NCI-H526 (cell line): ENCODE measurements at places on chromosomes 7 and 10.
A peak's percentile ranks its signal among the peaks of the same experiment; 100 is the strongest.

- no peak for DNase-seq
Observed at GRCh38 chr10:88707429-88708155, 1.5 kb downstream of the LIPK start.

- DNase-seq = no peak
Observed at GRCh38 chr10:32959006-32959920, 1.2 kb upstream of the ITGB1 start.

DNA sequence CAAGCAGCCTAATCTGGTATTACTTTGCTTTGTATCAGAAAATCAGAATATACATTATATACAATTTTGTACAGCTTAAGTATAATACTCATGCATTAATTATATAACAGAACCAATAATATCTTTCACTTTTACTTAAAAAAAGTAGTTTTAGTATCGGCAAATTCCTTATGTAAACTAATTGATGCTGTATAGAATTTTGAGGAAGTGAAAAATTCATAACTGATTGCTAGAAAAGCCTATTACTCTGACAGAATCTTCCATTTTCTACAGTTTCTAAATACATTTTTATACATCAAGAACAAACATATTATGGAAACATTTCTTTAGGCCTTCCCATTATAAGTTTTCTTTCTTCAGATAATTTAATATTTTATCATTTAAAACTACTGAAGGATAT is 124.0 kb upstream of the GPR22 start:
- DNase-seq = no peak

- no peak for DNase-seq
Observed at GRCh38 chr10:13928451-13928850, 341.7 kb downstream of the PRPF18 start.

DNA sequence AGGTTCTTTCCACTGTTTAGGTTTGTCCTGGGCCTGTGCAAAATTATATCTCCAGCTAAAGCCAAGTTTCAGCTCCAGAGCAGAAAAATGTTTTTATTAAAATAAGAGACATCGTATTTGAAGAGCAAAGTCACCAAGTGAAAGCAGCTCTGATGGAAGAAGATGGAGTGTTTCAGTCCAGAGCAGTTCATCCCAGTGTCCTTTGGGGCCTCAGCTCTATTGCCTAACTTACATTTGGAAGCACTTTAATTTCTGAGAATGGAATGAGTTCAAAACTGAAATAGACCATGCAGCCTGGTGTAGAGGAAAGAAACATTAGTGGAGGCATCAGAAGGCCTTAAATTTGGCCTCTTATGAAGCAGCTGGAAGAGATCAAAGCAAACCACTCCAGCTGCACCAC is 545.2 kb downstream of the SORCS1 start:
- DNase-seq = no peak

- DNase-seq = no peak
Observed at GRCh38 chr10:61970182-61971002, 68.9 kb downstream of the ARID5B start.

GRCh38 chr7:116731023-116731395 is 59.0 kb downstream of the MET start:
- no peak for DNase-seq

GRCh38 chr7:95737828-95738505 is 34.4 kb upstream of the DYNC1I1 start:
- no peak for DNase-seq

GRCh38 chr10:25959540-25960232 is 25.7 kb downstream of the MYO3A start:
- no peak for DNase-seq

DNA sequence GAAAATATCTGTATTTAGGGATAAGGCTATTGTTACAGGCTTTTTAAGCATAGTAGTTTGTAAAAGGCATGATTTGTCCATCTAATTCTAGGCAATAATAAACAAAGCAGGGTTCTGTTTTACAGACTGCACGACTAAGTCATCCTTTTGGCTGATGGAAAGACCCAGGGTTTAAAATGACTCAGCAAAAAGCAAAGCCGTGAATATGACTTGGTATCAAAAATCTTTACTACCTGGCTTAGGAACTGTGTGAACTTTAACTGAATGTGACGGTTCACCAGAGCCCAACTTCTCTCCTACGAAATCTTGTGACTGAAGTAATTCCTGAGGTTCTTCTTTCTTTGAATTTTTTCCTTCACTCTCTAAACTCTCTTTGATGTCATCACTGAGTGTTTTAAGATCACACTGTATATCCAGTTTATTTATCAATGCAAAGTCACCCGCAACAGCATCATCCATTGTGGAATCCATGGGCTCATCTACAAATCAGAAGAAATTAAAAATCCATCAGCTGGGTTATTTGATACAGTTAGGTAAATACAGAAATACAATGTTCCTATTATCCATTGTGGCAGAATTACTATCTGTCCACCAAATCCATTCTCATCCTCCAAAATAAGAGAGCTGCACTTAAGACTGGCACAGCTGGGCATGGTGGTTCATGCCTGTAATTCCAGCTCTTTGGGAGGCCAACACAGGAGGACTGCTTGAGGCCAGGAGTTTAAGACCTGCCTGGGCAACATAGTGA is 17.0 kb downstream of the ATE1 start:
- DNase-seq = peak; percentile 28

- DNase-seq = no peak
Observed at GRCh38 chr7:107078517-107078966, 34.0 kb downstream of the PRKAR2B start.

DNA sequence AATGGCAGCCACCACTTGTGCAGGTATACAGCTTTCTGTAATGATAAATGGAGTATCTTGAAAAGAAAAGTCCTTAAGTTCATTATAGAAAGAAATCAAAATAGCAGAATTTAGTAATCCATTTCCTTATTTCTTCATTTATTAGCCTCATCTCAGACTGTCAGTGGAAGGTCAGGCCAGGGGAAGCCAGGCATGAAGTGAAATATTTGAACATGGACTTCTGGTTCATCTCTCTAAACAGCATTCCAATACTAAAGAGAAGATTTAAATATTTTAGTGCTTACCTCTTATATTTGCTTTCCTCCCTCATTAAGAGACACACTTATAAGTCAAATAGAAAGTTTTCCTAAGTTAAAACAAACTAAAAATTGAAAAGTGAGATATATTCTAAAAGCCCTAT is 26.8 kb downstream of the TRDMT1 start:
- DNase-seq = no peak

- DNase-seq = no peak
Observed at GRCh38 chr10:97355571-97355975, 21.0 kb upstream of the FRAT2 start.

DNA sequence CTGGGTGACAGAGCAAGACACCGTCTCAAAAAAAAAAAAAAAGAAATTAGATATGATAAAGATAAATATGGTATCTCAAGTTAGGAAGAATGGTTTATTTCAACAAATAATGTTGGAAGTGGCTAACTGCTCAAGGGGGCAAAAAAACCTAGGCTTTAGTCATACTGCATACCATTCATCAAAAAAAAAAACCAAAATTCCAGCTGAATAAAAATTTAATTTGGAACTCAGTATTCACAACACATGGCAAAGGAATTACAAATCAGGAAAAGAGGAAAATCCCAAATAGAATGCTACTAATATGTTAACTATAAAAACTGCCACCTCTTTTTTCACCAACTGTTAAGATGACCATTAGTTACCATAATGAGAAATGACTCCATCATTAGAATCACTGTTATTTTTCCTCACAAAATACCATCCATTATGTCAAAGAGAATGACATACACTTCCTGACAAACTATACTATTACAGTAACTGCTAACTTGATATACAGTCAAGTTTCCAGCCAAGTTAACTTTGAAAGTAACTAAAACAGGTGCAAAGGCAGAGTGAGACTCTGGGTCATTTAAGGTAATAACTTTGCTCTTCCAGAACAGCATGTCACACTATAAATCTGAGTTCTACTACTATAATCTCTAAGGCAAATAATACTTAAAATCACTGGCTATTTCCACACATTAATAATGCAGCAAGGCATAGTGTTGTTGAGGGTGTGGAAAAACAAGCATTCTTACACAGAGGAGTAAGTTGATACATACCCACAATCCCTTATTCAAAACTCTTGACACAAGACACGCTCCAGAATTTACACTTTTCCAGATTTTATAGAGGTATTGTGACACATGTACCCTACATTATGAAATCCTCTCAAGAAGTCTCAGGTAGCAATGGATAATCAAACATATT is 10.2 kb downstream of the KBTBD2 start:
- DNase-seq = no peak

DNA sequence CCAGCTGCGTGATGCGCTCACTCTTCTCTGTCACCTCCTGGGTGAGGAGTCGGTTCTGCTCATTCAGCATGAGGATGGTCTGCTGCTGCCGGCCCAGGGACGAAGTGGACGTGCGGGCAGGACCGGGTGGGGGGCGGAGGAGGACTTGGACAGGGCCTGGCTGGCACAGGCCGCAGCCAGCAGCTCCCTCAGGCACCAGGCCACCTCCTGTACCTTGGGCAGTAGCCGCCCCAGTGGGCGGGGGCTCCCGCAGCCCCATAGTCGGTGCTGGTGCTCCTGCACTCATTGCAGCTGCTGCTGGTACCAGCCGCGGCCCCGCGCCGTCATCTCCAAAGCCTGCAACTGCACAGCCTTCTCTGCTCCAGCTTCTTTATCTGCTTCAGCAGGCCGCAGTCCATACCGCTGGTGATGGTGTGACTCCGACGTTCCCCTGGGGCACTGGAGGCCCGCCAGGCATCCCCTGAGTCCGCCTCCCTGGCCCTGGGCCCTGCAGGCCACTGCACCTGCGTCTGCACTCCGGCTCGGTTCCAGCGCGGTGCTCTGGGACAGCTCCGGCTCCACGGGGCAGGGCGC is 884.9 kb upstream of the ZNF722 start:
- DNase-seq = no peak

GRCh38 chr10:97656777-97657176 is 16.3 kb downstream of the PI4K2A start:
- no peak for DNase-seq

- DNase-seq = peak; percentile 72
Observed at GRCh38 chr7:129343099-129343700, 91.0 kb upstream of the STRIP2 start.

DNA sequence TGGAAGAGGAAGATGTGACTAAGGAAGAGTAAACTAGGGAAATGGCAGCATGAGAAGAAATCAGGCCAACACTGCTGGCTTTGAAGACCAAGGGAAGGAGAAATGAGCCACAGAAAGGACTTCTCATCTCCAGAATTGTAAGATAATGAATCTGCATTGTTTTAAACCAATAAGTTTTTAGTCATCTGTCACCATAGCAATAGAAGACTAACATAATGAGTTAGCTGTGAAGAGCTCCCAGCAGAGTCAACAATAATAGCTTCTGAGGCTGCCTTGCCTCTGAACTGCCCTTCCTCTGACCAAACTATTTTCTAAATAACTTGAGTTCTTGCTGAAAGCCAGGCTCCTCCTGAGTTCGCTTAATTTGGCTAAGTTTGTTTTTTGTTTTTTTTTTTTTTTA is 103.6 kb downstream of the CACNA2D1 start:
- DNase-seq = no peak

DNA sequence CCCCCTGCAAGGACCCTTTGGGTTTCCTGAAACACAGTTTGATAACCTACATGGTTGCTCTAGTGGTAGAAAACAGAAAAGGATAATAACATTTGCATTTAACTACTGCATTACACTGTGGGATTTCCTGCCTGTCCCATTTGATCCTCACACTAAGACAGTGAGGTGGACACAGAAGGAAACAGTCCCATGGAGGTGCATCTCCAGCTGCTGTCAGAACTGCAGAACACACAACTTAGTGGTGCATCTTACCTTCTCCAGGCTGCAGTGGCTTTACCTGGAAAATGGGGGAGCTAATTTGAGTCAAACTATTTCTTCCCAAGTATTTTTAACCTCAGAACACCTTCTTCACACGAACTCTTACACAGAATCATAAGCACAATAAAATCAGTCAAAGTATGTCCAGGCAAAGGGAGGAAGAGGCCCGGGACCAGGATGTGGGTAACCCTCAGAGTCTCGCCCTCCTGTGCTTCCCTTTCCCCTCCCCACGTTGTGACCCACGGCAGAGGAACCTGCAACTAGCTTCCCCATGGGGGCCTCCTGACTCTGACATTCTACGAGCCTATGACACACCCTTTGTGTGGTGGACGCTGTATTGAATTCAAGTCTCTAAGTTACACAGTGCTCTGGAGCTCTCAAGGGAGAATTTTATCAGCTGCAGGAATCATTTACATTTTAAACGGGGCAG is 33.7 kb downstream of the SCRN1 start:
- DNase-seq = peak; percentile 65

DNA sequence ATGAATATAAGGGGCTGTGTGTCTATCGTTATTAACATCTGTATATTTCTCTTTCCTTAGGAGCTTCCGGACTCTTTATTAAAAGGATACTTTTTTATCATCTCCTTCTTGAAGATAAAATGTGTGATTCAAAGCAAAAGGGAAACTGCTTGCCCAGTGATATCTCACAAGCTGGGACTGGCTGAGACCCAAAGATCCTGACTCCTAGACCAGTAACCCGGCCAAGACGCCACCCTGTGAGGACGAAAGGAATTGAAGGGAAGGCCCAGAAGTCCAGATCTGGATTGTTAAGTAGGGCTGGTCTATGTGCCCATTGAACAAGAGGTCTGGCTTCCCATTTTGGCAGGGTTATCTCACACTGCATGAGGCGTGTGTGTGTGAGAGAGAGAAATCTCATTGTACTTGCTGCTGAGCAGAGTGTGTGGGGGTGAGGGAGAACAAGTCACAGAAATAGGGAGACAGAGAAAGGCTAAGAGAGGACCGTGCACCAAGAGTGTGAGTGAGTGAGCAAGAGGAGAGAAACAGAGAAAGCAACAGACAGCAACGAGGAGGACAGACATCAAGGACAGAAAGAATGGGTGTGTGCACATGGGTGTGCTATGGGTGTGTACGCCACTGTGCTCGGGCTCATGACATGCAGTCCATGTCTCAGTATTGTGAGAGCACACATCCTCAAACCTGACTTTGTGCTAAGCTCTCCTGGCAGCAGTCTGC is 75.4 kb downstream of the PLXNA4 start:
- peak; percentile 6 for DNase-seq

GRCh38 chr10:79463578-79464496 is 18.4 kb upstream of the ZCCHC24 start:
- no peak for DNase-seq
